Stimulated activated CD4-positive, alpha-beta T cell treated with anti-CD3 and anti-CD28 coated beads, Interleukin-12 subunit alpha, Interleukin-12 subunit beta, amount 100 ng/mL, for 24 hours (primary cell): ENCODE measurements at places on chromosomes 6 and 20.

GRCh38 chr6:20661721-20662120 is 127.5 kb downstream of the CDKAL1 start:
- DNase-seq, result no peak

DNA sequence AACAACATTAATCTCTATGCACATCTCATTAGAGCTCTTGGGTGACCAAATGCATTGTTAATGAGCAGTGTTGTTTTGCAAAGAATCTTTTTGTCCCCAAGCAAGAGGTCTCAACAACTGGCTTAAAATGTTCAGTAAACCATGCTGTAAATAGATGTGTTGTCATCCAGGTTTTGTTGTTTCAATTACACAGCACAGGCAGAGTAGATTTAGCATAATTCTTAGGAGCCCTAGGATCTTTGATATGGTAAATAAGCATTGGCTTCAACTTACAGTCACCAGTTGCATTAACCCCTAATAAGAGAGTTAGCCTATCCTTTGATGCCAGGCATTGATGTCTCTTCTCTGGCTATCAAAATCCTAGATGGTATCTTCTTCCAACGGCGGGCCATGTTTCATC is 23.3 kb downstream of the NUP153 start:
- no peak for DNase-seq

- no peak for DNase-seq
Measured at GRCh38 chr6:148583631-148584030, 163.2 kb upstream of the UST start.

DNA sequence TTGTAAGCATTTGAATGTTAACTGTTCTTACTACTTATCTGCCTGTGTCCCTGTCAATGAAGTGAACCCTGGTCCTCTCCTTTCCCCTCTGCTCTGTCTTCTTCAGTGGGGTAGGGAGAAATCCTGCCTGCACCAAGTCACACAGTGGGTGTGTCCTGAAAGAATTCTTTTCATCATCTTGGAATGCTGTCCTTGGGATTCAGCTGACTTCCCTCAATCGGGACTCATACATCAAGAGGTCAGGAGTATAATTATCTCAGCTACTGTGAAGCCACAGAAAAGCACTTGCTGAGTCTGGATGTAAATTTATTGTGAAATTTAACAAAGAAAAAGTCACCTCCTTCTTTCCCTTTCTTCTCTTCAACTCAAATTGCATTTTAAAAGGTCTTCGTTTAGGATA is 328.5 kb downstream of the SOX4 start:
- no peak for DNase-seq

- no peak for DNase-seq
Measured at GRCh38 chr6:4125933-4126864, 9.2 kb downstream of the ECI2 start.

- DNase-seq, result no peak
Measured at GRCh38 chr6:105388392-105388791, 14.5 kb downstream of the PREP start.

DNA sequence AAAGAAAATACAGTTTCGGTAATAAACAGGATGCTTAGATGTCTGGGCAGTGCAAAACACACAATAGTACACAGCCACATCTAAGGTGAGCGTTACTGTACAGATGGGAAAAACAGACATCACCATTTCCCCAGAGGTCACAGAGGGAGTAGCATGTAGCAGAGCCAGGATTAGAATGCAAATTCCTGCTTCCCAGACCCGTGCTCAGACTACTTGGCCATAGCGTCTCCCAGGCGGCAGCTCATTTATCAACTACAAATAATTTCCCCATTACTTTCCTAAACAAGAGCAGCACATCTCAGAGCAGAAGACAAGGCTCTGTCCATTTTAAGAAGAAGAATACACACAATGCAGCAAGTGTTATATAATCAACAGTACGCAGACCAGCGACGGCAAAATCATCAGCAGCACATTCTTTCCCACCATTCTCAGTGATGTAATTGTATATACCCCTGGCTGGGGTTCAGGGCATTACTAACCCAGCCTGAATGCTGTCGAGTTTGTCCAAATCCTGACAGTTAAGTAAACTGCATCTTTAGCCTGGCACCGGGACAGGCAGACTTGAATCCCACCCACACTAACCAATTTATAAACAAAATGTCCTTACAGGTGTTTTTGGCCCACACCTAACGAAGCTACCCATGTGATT is 61.9 kb downstream of the CNKSR3 start:
- DNase-seq, result no peak

DNA sequence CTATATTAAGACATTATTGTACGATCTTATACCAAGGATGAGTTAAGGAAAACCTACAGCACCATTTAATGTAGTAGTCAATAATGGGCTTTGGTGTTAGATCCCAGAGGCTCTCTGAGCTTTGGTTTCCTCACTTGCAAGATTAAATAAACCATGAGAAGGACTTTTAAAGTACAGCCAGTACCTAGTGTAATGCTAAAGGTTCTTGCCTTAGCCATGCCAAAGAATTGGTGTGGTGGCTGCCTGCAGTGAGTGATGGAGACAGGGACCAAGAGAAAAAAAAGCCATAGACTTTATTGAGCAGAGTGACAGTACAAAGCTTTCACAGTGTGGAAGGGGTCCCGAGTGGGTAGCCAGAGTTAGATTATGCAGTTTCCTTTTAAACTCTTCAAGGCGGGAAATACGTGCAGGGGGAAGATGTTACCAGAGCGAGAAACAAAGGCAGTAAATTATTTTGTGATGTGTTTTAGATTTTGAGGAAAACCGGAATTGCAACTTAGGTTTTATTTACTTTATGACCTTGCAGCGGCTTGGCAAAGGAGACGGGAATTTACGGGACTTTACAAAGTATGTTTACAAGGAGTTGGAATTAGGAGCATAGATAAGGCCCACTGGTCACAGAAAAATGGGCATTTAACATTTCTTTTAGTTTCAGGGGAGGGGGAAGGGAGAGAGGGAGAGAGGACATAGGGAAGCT is 100.4 kb downstream of the MYO6 start:
- DNase-seq, result no peak

DNA sequence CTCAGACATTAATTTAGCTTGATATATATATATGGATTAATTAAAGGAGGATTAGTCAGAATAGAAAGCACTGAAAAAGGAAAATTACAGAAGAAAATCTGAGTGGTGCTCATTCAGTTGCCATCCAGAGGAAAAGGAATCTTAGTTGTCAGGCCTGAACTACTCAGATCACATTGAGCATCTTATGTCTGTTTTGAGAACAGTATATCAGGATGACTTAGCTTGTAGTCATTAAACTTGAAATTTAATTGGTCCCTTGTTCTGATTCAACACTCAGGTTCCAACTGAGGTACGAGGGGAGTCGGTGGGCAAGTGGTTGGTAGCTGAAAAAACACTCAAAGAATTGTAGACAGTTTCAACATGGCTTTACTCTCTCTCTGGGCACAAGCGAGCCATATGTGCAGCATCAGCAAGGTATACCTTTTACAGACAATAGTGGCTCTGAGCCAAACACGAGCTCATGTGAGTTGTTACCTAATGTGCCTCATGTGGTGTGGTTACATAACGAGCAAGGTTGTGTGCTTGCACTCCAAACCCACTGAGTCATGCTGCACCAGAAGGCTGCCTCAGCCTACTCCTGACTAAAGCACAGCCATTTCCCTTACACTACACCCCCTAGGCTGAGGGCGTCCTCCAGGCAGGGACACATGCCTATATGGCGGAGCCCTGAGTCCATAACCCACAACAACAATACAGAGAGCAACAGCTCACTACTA is 73.0 kb upstream of the HMGN3 start:
- DNase-seq, result no peak

DNA sequence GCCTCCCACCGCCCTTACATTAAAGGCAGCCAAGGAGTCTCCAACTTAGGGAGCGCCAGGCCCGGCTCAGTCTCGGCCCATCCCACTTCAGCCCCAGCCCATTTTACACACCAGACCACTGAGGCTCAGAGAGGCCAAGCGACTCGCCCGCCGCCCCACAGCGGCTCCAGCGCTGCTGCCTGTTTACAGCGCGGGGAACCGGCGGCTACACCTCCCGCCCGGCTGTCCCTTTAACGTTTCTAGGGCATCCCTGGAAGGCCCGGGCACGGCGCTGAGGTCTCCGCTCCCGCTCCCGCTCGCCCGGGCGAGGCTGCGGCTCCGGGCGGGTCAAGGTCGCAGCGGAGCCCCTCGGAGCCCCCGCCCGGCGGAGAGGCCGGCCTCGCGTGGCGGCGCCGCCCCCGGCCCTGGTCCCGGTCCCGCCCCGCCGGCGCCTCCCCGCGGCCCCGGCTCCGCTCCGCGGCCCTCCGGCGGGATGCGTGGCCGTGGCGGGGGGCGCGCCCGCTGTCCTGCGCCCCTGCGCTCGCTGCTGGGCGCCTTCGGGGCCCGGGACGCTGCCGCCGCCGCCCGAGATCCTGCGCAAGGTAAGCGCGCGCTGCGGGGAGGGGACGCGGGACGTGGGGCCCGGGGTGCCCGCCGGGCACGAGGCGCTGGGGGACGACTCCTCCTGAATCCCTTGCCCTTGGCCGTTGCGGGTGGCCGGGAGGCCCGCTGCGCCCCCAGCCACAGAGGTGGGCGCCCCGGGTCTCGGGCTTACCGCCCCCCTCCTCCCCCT is 27.1 kb upstream of the PHACTR3 start:
- DNase-seq, result no peak

DNA sequence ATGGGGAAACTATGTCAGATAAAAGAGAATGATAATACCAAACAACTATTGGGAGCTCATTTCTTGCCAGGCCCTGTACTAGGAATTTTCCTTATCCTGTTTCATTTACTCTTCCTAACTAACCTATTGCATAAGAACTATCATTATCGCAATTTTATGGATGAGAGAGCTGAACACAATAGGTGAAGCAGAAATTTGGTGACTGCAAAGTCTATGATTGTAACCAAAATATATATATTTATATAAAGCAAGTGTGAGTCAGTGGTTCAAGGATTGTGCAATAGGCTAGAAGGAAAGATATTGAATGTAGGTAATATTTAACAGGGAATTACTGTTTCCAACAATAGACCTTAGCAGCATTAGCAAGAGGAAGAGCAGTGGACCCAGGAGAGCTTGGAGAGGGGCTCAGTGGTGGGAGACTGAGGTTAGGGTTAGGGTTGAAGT is 181.1 kb upstream of the TENT5A start:
- DNase-seq, result no peak

DNA sequence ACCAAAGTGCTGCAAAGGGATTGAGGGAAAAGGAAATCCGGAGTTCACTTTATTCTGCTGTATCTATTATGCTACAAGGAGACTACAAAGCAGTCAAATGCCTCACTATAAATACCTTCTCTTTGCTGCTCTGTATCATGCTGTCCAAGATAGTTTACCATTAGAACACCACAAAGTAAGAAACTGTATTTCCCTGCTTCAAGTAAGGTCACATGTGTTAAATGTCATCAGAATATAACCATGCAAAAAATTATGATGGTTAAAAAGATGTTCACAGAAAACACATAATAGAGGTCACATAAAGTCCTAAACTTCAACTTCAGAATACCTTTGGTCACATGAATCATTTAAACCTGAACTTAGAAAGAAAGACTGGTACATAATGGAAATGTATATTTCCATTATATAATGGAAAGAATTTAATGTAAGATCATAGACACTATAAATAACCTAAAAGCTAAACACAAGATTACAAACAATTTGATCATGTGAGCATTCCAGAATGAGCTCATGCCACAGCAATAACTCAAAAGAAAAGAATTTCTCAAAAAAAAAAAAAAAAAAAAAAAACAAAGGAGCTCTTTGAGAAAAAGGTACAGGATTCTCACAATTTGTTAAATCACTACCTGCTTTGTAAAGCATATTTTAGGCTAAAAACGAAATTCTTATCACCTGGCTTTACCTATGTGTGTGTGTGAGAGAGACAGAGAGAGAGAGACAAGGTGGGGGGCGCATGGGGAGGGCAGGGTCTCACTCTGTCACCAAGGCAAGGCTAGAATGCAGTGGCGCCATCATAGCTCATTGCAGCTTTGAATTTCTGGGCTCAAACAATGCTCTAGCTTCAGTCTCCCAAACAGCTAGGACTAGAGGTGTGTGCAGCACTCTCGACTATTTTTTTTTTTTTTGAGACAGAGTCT is 58.7 kb downstream of the KIF13A start:
- DNase-seq, result no peak

- DNase-seq, result no peak
Measured at GRCh38 chr6:7216941-7217621, 95.9 kb downstream of the SSR1 start.

DNA sequence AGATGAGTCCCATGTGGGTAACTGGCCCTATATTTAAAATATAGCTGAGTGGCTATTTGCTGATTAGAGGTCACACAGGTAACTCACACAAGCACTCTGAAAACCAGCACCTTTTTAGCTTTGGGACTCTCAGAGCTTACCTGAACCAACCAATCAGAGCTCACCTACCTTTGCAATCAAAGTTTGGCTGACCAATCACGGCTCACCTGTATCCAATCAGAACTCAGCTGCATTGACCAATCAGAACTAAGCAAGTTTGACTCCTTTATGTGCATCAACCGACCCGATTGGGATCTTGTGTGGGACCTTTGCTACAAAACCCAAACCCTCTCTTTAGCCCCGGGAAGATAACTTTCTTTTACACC is 106.8 kb upstream of the NXT1 start:
- DNase-seq, result no peak

- no peak for DNase-seq
Measured at GRCh38 chr6:129694036-129694435, 15.9 kb downstream of the ARHGAP18 start.

- DNase-seq, result no peak
Measured at GRCh38 chr20:38290829-38291814, 12.8 kb upstream of the BPI start.

GRCh38 chr20:36390719-36391415 is 84.7 kb downstream of the DLGAP4 start:
- DNase-seq, result no peak

DNA sequence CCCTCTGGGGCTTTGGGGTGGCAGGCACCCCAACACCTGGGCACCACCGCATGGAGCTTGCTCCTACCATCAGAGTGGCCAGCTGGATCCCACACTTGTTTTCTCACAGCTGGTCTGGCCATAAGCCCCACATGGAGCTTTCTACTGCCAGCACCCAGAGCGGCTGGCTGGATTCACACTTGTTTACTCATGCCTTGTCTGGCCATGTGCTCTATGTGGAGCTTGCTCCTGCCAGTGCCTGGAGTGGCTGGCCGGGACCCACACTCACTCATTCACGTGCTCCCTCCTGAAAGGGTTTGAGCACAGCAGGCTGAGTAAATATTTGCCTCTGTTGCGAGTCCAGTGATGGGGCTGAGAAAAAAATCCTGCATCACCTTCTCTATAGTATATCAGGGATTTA is 487.0 kb downstream of the CD109 start:
- no peak for DNase-seq

DNA sequence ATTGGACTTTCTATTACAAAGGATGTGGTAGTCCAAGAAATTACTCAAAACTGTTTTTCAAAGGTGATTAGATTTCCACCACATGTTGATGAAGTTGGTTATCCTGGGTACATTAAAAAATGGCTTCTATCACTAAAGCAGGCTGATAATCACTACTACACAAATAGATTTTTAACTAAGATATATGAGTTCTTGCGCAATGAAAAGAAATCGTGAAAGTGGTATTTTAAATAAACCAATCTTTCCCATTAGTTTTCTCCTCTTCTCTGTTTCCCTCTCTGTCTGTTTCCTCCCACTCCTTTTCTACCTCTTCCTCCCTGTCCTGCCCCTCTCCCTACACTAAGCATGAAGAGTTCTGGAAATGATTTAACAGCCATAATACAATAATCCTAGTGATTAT is 487.9 kb upstream of the CITED2 start:
- no peak for DNase-seq

- DNase-seq, result no peak
Measured at GRCh38 chr6:121879149-121879548, 443.7 kb downstream of the GJA1 start.

GRCh38 chr6:88725111-88725975 is 238.1 kb downstream of the RNGTT start:
- DNase-seq, result no peak

- no peak for DNase-seq
Measured at GRCh38 chr6:121726596-121726995, 291.1 kb downstream of the GJA1 start.
